ENCODE measurements at places on chromosomes 11 and 22.

- no peak for DNase-seq
Observed at GRCh38 chr11:629237-629583, 2.2 kb upstream of the SCT start.

- no peak for DNase-seq
Observed at GRCh38 chr11:98736833-98737232, 283.9 kb upstream of the CNTN5 start.

DNA sequence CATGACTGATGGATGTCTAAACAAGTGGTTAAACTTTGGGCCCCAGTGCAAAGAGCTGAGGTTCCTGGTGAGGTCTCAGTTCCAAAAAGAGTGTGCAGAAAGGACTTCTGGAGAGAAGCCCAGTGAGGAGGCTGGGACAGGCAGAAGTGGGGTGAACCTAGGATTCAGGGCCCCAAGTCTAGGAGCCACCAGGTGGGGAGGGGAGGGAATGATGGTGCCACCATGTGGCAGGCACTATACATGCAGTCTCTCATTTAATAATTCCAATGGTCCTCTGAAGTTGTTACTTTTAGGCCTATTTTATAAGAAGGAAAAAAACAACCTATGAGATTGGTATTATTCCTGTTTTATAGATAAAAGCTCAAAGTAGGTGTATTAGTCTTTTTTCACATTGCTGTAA lies 102.0 kb downstream of the INSC start:
- no peak for DNase-seq

GRCh38 chr11:120467627-120468026 lies 43.9 kb upstream of the GRIK4 start:
- DNase-seq = no peak

- no peak for DNase-seq
Observed at GRCh38 chr11:20035701-20036601, 124.3 kb downstream of the DBX1 start.

DNA sequence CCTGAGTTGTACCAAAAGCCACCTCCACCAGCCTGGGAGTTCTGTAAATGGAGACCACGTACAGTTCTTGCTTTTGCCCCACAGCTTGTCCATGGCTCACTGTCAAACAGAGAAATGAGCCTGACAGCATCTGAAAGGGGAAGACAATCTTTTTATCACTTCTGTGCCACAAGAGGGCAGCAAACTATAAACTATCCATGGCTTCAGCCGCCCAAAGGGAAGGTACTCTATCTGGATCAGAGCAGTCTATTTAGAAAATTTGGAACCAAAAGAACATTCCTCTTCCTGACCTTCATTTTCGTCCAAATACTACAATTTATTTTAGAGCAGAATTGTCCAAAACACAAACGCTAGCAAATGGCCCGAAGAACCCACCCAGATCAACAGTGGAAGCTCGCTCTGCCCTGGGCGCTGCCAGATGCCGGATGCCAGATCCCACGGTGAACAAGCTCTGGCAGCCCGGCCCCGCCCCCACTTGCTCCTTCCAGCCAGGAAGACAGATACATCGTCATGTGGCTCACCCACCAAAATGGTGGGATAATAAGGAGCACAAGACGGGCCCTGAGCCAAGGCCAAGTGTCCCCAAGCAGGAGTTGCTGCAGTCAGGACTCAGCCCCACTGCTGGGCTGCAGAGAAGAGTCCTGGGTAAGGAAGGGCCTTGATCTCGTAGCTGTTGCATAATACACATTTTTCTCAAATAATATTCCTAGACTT lies 23.9 kb upstream of the SCGB1A1 start:
- DNase-seq = no peak

Measured in activated CD8-positive, alpha-beta memory T cell treated with anti-CD3 and anti-CD28 coated beads for 1 hour (primary cell).